ENCODE measurements at places on chromosomes 6 and 20. TPM values are rescaled to one million over a fixed set of nuclear protein-coding genes. Genes with fewer than 3 reads are reported as not detected.

GLP1R gene
- total RNA-seq, result not detected

DNA sequence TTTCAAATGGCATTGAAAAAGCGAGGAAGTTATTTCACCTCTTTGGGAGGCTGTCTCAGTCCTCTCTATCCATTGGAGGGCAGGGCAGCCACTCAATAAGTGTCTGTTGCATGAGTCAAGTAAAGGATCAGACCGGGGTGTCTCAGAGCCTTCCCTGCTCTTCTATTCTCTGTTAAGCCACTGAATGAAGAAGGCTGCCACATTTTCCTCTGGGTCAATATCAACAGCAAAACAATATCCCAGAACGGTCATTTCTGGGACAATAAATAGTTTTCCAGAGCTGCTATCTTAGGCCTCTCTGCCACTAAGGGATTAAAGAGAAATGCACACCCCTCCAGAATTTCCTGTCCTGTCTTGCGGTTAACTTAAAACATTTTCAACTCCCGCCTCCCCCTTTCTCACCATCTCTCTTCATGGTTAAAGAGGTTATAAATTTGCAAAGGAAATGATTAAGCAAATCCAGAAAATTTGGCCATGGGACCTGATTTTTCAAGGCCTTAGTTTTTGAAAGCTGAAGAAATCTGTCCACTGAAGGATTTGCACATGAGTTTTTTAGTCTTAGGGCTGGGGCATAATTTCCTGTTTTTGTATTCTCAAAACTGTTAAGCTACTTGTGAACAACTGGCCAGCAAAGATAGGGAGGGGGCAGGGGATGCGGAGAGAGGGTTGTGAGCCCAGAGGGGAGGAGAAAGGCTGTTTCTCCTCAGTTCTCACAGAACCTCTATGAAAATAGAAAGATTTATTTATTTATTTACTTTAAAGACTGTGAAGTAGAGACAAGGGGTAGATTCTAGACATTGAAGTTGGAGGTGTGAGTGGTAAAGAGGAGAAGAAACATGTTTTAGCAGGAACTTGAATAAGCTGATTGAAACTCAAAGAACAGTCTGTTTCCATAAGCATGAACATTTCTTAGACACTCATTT is 135.7 kb downstream of the BCAS1 start:
- peaks cover 26% of the 10 kb centered on the region for H3K4me1 ChIP-seq
- H3K27me3 ChIP-seq, result no peaks in the 10 kb centered on the region
- H3K27ac ChIP-seq, result peak overlapping the region; percentile 90

DNA sequence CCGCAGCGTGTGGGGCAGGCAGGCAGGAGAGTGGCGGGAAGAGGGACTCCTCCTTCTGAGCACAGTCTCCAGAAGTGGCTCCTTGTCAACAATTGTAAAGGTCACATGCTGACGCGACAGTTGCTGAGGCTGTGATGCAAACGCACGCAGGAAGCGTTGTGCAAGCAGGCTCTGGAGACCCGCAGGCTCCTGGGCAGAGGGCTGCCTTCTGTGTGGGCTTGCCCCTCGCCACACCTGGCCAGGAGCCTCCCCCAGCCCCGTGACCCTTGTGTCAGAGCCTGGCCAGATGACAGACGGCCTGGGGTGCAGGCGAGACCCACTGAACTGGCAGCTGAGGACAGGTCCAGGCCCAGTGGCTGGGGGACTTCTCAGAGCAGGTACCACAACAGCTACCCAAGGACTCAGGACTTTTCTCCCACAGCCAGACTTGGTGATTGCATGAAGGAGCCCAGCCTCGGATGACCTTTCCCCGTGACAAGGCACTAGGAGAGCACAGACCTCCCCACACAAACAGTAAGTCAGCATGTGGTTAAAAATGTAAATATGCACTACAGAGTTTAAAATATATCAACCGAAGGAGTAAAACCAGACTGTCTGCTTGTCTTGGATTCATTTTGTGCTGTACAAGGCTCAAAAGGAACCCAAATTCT is 222.1 kb upstream of the RREB1 start:
- no peaks in the 10 kb centered on the region for H3K36me3 ChIP-seq
- no peak for DNase-seq
- no peak overlapping the region for H3K4me3 ChIP-seq
- no peak overlapping the region for H3K27ac ChIP-seq
- H3K4me1 ChIP-seq, result no peaks in the 10 kb centered on the region

GRCh38 chr6:16437095-16437494 is 198.7 kb downstream of the GMPR start:
- H3K27ac ChIP-seq, result peak overlapping the region; percentile 95
- peaks cover 4% of the 10 kb centered on the region for H3K36me3 ChIP-seq
- peak overlapping the region; percentile 88 for H3K4me3 ChIP-seq
- DNase-seq, result no peak

- H3K4me3 ChIP-seq, result no peak overlapping the region
- no peak for DNase-seq
- H3K27ac ChIP-seq, result no peak overlapping the region
- H3K4me1 ChIP-seq, result no peaks in the 10 kb centered on the region
- H3K27me3 ChIP-seq, result peaks cover 57% of the 10 kb centered on the region
Measured at GRCh38 chr6:150288456-150288855, 80.4 kb upstream of the IYD start.

Measured in T-helper 17 cell (primary cell).